T-helper 2 cell treated with Interferon-gamma antibody and Interleukin-4, amounts not matched to agents 5 μg/mL and 100 μg/mL, for 36 hours (primary cell): ENCODE measurements at places on chromosomes 1 and 21.

GRCh38 chr1:203402152-203402551 is 51.2 kb upstream of the FMOD start:
- DNase-seq, result no peak

DNA sequence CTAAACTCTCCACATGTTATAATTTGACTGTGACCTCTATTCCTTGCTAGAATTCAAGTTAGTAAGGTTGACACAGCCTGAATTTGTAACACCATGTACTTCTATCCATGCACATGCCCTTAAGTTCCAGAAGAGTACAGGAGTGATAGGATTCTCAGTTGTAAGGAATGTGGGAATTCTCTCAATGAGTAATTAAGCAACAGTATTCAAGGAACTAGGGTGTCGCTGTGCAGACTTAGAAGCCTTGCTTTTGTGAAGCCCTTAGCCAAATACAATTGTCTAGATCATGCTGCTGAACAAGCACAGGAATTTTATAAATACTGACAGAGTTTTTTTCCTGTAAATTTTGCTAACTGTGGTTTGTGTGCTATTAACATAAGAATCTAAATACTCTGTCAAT is 276.3 kb upstream of the PTBP2 start:
- no peak for DNase-seq

GRCh38 chr1:200869376-200869752 is 3.4 kb upstream of the GPR25 start:
- no peak for DNase-seq

DNA sequence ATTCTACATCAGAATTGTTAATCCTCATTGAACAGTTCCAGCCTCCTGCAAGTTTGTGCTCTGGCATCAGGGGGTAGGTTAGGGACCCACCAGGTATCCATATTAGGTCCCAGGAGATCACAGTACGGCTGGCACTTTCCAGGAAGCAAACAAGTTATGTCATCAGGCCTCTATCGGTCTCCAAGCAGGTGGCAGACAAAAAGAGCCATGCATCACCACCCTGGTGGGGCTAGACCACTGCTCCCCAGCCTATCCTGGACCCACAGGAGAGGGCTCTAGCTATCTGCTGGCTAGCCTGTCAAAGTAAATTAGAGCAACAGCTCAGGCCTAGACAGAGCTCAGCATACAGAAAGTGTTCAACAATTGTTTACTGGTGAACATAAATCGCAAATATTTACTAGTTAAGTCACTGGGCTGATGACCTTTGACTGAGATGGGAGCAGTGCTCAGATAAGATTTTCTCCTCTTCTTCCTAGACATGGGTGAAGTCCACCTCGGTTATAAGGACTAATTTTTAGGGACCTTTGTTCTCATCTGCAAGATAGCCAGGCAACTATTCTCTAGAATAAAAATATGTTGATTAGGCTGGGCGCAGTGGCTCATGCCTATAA is 6.4 kb downstream of the NUAK2 start:
- DNase-seq, result no peak

GRCh38 chr21:40047993-40048730 is 180.9 kb downstream of the PCP4 start:
- DNase-seq, result no peak

DNA sequence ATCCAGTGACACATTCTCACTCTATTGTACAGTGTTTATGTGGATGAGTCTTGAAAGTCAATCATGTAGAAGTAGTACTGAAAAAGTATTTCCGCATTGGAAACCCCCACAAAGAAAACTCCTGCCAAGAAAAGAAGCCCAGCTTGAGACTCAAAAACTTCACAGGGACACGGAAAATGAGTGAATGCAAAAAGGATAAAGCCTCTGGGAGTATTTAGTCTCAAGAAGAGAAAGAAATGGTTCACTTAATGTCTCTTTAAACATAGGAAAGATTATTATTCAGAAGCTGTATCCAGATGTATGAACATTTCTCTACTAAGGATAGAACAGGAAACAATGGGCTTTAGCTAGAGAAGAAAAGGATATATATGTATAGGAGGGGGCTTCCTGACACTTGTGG is 304.5 kb downstream of the BARHL2 start:
- DNase-seq, result no peak
